ENCODE measurements at places on chromosomes 3 and 15.

DNA sequence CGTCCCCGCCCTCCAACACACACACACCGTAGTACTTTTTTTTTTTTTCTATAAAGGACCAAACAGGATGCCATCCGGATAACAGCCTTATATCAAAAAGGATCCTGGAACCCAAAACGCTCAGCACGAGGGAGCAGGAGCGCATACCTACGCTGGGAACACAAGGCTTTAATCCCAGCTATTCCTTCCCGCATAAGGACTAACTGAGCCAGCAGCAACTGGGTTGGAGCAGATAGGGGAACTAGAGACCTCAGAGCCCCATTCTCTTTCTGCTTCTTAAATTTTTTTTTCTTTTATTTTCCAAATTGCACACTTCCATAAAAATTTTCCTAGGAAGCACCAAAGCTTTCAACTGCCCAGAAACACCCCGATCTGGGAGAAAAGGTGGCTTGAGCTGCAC lies 1.3 kb downstream of the TRANK1 start:
- peak; percentile 40 for DNase-seq

GRCh38 chr3:34258271-34258998 lies 460.0 kb downstream of the PDCD6IP start:
- peak; percentile 53 for DNase-seq

DNA sequence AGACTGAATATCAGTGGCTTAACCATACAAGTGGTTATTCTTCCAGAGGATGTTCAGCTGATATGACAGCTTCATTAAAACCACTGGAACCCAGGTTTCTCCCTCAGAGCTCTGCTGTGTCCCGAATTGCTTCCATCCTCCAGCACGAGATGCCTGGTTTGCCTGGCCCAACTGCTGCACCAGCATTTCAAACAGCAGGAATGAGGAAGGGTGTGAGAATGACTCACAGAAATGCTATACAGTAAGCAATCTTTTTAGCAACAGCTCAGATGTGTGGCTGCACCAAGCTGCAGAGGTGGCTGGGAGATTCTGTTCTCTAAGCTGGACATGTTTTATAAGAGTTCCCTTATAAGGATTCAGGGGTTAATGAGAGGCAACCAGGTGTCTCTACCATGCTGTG lies 271.0 kb downstream of the GABRG3 start:
- DNase-seq, result peak; percentile 58

DNA sequence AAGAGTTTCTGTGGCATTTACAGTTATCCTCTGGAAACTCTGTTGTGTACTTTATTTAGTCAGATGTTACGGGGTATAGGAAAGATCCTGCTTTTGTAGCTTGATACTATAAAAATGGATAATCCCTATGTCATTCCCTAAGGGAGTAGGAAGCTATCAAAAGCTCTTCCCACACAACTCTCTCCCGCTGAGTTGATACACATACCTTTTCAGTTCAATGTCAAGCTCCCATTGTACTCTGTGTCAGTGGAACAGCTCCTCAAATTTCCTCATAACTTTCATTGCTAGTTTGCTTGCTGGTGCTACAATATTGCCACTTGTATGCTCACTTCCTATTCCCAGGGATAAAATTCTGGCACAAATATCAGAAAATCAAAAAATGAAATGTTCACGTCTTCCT lies 893.3 kb upstream of the GBE1 start:
- DNase-seq, result peak; percentile 4

- no peak for DNase-seq
These were observed 6.8 kb downstream of the ARPIN start for GRCh38 chr15:89905846-89906378.

DNA sequence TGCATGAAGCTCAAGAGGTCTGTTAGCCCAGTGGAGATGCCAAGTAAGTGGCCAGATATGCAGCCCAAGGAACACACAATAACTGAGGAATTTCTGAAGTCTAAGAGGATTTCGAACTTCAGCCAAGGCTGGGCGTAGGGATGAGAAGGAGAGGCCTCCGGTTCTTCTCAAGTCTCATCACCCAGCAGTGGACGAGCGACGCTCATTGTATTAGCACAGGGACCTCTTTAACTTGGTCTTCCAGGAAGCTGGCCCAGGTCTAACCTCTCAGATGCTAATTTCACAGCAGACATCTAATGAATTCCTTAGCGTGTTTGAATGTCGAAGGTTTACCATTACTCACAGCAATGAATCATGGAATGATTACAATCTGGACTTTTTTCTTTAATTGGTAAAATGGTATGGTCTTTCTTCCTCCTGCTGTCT lies 85.0 kb downstream of the HES1 start:
- no peak for DNase-seq

DNA sequence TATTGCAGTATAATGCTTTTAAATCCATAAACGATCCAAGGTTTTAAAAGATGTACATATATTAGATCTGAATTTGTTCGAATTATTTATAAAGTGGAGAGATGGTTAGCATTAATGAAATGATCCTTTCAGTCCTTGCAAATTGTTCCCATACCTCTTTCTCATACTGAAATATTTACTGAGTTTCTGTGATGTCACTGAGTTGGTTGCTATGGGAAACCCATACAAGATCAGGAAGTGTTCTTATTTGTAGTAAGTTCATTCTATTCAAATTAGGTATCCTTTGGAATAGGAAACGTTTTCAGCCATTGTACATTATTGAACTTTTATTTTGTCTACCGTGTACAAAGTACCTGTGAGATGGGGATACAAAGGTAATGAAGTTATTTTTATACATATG lies 73.2 kb upstream of the CHL1 start:
- no peak for DNase-seq

DNA sequence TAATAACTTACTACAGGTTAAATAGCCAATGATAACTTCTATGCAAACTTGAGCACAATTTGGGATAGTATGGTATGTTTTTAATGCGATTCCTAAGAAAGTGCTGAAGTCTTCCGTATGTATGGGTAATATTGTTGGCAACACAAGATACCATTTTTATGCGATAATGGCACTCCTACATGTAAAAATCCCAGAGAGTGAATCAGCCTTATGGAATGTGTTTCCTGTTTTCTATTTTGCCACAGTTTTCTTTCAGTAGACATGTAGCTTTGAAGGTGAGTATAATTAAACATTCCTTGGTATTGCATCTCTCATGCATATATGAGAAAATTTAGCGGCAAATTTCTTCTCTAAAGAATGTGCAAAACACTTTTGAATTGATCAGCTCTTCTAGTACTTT lies 396.8 kb upstream of the AZI2 start:
- DNase-seq, result no peak
